Fibroblast of skin of right quadriceps (primary cell): ENCODE measurements at places on chromosomes 1 and 21.
A peak's percentile ranks its signal among the peaks of the same experiment; 100 is the strongest.

DNA sequence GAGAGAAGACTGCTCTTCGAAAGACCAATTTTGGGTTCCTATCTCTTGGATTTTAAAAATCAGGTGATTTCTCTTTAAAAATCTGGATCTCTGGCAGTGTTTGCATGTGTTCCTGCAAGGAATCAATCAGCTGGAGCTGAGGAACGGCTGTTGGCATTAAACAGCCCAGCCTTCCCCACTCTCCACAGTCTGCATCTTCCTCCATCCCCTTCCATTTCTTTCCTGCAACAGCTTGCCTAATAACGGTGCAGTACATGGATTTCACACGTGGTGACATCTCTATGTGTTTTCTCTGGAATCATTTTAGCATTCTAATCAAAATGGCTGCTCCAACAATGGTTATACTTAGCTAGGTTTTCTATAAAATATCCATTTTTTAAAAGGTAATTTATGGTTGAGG, 20.0 kb downstream of the RIPPLY3 start:
- no peak for DNase-seq

DNA sequence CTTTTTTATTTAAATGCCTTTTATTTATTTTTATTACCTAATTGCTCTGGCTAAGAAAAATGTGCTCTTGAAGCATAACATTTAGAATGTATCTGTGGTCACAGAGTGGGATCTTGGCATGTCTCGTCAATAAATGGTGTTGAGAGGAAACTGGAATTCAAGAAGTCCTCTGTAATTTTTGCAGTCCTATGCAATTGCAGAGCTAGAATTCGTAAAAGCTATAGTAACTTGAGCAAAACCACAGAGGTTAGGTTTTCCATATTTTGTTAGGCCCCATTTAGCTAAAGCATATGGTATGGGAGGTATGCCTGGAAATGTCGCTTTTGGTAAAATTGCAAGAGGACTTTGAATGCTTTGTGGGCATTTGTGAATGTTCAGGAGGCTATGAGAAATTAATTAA, 466.7 kb upstream of the NFIA start:
- peak; percentile 57 for DNase-seq

DNA sequence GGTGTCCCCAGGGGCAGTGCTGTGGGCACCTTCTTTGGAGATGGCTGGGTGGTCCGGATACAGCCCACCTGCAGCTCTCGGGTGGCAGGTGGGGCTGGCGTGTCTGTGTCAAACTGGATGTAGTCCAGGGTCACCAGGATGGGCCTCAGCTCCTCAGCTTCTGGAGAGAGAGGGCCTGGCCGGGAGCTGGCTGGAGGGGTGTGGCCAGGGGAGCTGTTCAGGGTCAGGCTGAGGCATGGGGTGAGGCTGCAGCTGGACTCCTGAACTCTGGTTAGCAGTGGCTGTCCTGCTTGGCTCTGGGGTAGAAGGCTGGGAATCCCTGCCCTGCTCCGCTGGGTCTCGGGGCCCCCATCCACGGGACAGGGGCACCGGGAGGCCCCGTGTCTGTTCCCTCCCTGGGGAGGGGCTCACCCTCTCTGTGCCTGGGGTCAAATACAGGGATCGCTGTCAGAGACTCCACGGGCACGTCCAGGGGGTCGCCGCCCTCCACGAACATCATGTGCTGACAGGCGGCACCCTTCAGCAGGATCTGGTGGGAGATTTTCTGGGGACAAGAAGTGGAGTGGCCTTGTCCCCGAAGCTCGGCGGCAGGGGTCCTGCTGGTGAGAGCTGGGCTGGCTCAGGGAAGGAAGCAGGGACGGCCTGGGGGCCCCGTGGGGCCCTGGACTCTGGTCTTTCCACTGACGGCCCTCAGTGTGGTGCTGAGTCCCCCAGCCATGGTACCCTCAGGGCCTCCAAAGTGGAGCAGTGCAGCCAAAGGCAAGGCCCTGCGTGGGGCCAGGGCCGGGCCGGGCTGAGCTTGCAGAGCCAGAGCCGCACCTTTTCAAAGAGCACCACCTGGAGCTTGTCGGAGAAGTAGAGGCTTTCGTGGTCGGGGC, 4.1 kb upstream of the TMEM52 start:
- DNase-seq, result no peak

- DNase-seq, result no peak
Observed at GRCh38 chr21:36254106-36254941, 65.7 kb upstream of the MORC3 start.

- no peak for DNase-seq
Observed at GRCh38 chr1:3257788-3258187, 188.8 kb downstream of the PRDM16 start.

DNA sequence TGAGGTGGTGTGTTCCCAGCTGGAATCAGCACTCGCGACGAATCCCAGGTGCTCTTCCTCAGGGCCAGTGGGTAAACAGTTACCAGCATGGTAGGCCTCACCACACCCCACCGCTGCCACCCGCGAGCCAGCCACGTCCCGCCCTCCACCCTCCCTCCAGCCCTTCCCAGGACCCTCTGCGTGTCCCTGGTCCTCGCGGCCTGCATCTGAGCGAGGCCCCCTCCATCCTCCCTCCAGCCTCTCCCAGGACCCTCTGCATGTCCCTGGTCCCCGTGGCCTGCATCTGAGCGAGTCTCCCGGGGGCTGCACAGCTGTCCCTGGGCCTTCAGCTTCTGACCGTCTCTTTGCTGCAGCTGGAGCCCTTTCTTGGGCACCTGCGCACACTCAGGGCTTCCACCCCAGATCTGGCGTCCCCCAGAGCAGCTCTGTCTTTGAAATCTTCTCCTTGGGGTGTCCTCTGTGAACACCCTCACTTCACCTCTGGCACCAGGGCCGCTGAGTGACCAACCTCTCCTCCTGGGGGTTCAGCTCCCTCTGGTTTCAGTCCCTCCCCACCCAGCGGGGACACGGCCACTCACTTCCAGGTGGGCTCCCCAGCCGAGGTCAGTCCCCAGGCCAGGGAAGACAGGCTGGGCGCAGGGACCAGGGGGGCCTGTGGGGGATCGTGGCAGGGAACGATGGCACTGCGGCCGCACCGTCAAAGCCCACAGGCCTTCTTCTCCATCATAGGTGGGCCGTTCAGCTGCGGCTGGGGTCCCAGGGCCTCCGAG, 57.8 kb upstream of the COL6A2 start:
- no peak for DNase-seq
